NCI-H1436 treated with DMSO at 0.1 percent for 48 hours (cell line): ENCODE measurements at places on chromosomes 6 and 20.

DNA sequence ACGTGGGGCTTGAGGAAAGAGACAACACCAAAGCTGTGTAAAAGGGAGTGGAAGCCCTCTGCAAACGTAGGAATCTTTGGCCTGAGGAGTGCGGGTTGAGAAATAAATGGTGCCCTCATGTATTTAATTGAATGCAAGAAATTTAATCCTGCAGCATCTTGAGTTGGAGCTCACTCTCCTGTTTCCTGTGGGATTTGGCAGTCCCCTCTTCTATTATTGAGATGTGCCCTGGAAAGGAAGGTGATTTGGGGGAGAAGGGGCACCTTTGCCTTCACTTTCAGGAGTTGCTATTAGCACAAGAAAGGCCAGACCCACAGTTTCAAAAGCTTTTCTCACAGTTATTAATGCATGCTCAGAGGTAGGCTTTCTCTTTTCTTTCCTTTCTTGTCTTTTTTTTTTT lies 201.4 kb upstream of the HDDC2 start:
- DNase-seq, result no peak

GRCh38 chr6:75149696-75150095 lies 56.2 kb downstream of the COL12A1 start:
- DNase-seq, result no peak

DNA sequence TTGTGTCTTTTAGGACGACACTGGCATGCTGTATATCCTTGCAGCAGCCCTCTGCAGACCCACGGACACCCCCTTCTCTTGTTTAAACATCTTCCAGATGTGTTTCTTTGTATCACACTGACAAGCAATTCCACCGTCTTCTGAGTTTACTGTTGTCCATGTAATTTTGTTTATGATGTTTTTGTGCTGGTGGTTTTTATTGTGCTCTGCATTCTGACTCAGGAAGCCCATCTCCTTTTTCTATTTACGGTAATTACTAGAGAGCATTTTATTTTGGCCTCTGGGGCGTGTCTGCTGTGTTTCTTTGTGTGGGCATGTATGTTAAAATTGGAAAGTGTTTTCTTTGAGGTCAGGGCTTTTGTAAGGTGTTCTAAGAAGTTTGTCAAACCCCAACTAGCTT lies 111.9 kb downstream of the JARID2 start:
- no peak for DNase-seq

DNA sequence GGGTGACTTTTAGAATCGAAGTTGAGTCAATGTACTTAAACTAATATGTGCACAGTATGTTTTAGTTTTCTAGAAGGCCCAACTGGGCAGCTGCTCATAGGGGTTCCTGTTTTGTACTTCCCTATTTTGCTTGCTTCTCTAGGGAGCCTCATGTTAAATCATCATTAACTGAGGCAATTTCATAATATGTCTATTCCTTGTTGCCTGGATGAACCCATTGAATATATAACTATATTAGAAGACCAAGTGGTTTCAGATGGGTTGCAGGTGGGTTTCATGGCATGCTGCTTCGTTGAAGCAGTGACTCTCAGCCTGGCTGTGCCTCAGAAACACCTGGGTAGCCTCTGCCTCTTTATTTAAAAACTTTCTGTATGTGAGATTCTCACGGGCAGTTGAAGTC lies 22.2 kb downstream of the CARMIL1 start:
- DNase-seq, result no peak
